ENCODE measurements at places on chromosomes 12 and 14.
A peak's percentile ranks its signal among the peaks of the same experiment; 100 is the strongest.

- no peak for DNase-seq
Measured at GRCh38 chr12:68374307-68374982, 42.3 kb upstream of the MDM1 start.

DNA sequence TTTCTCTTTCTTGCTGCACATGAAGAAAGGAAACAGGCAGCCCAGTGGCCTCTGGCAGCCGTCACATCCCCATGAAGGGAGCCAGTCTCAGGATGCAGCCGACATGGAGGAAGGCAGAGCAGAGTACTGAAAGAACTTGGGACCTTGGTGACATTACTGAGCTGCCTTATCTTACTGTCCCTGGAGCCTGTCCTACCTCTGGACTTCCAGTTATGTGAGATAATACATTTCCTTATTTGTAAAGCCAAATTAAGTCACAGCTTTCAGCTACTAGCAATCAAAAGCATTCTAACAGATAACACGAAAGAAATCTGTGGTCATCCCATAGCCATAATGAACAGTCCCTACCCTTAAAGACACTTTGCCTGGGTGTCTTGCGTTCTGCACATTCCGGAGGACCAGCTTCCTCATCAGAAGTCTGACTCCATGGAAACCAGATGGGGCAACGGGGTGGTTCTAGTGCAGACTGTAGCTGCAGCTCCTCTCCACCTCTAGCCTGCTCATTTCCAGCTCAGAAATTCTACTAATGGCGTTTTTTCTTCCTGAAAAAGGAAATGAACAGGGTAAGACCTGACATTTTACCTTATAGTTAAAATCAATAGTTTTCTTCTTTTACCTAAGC is 7.8 kb upstream of the EGLN3 start:
- DNase-seq: peak; percentile 38

DNA sequence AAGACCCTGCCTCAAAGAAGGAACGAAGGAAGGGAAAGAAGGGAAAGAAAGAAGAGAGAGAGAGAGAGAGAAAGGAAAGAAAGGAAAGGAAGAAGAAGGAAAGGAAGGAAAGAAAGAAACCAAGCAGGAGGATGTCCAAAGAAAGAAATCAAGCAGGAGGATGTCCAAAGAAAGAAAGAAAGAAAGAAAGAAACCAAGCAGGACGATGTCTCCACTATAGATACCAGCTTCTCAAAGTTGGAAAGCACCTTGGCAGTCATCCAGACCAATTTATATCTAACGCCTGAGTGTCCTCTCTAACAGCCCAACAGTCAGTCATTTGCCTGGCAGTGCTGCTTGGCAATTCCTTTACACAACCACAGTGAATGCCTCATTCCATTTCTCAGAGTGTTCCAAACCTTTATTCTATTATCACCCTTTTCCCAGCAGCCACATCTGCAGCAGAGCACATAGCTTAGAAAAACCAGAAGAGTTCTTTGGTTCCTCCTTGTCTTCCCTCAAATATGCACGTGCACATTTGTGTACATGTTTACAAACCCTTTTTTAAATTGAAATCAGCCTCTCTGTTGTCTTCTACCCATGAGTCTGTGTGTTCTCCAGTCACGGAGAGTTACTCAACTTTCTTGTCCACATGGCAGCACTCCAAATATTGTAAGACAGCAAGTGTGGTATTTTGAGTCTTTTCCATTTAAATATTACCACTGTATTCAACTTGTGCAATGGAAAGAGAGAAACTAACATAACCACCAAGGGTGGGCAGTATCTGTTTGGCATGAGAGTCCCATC is 138.4 kb downstream of the STXBP6 start:
- DNase-seq: peak; percentile 94

GRCh38 chr12:112126000-112126438 is 659 bp downstream of the TRAFD1 start:
- peak; percentile 32 for DNase-seq

DNA sequence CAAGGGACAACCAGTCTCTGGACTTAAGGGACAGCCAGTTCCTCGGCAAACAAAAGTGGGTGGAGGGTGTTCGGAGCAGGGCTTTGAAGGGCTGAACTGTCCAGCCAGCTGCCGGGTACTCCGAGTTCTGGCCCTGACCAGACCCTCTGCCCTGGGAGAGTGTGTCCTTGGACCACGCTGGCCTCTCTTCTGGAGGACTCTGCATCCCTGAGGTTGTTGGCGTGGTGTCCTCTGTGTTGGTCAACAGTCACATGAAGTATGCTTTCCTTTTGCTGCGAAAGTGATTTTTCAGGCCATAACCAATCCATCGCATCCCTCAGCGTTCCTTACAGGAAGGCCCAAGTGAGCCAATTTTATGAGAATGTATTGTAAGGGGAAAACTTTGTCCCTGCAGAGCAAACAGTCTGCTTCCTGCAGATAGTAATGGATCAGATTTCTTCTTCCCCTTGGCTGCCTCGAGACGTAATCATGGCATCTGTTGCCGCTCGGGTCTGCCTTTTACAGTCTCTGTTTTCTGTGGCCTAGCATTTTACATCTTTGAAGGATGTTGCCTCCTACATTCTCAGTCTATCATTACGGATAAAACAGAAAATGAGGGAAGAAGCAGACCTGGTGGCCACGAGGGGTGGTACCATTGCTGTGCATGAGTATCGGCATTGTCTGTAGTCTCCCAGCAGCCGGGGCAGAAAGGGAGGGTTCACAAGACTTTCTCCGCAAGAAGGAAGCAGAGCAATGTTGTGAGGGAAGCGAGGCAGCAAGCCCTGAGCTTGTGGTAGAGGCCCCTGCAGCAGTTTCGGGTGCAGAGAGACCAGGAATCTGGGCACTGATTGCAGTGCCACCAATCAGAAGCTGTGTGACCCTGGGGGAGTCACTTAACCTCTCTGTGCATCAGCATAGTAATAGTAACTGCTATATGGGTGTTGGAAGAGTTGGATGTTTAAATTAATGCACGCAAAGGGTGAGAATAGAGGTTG is 47.4 kb downstream of the SMIM41 start:
- DNase-seq: no peak

- no peak for DNase-seq
Measured at GRCh38 chr12:31465002-31465401, 125.9 kb downstream of the DENND5B start.

- DNase-seq: no peak
Measured at GRCh38 chr14:51008446-51008845, 64.2 kb upstream of the PYGL start.

- no peak for DNase-seq
Measured at GRCh38 chr12:115817389-115817788, 460.1 kb downstream of the MED13L start.

DNA sequence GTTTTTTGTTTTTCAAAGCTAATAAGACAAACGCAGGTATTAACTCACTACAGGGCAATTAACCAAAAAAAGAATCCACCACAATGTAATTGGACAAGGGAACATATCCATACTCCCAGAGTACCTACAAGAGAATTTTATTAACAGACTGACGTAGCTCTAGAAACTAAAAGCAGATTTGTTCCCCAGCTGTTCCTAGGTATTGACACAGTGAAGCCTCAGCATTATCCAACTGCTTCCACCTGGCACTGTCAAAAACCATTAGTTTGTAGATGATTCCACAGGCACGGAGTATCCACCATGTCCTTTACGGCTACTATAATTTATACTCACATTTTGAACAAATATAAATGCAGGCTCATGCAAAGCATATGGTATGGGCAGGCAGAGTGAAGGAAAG is 22.3 kb downstream of the PPM1H start:
- no peak for DNase-seq

DNA sequence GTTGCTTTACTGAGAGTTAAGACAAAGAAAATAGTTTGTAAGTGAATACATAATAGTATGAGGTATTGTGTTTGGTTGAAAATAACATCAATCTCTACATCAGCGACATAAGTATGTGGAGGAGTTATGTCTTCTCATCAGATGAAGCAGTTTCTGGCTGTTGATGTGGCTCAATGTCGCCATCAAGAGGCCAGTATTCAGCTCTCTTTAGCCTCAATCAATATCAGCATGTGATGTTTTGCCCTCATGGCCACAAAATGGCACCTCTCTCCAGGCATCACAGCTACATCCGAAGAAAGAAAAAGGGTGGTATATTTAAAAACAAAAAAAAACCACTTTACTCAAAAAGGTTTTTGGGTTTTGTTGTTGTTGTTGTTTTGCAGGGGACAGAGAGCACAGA is 302.3 kb upstream of the TMEM132C start:
- DNase-seq: peak; percentile 50

DNA sequence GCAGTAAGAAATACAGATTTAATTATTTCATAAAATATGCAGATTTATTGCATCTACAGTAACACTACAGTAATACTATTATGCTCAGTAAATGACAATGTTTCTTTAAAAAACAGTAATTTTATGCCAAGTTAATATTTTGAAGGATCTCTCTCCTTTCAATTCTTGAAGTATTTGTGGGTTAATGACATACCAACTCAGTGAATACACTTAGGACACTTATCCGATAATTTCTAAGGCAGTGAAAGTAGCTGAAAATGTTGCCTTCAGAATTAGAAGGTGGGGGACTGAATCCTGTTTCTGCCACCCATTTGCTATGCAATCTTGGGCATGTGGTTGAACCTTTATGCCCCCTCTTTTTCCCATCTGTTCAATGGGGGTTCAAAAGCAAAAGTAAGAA is 24.8 kb upstream of the IFNG-AS1 start:
- no peak for DNase-seq

DNA sequence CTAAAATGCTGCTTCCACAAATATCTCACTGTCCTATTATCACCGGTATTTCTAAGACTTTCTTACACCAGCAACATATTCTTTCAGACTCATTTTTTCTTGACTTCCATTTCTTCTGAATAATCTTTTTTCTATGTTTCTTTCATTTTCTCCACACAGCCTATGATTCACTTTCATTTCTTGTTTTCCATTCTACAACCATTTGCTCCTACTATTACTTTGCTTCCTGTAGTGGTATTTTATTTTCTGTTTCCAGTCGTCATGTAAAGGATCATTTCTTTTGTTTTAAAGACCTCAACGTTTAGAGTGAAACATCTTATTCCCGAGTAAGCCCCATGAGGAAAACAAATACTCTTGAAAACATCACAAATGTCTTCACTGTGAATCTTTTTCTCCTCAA is 182.2 kb upstream of the MDGA2 start:
- DNase-seq: no peak

GRCh38 chr14:79137045-79137430 is 966.9 kb downstream of the NRXN3 start:
- no peak for DNase-seq

DNA sequence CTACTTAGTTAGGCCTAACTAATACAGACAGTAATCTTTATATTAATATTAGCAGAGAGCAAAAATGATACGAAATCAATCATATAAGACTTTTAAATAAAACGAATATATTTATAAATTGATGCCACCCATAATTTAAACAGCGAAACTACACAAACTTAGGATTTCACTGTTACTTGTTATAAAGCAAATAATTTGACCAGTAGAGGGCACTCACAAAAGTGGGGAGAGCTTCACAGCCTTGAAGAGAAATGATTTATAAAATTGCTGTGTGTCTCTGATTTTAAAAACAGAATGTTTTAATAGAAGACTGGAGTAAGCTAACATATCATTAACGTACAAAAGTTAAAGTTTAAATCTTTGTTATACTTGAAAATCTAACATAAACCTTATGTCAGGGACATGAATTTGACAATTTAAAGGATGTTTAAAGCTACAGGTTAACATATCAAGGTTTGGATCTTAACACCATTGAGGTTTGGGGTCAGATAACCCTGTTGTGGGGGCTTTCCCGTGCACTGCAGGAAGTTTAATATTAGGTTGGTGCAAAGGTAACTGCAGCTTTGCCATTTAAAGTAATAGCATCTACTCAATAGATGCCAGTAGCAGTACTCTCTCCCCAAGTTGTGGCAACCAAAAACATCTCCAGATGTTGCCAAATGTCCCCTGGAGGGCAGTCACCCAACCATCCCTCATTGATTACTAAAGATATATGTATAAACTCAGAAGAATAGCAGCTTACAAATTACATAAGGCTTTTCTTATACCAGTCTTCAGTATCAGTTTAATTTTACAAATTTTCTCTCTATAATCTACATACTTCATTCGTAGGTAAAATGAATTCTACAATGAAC is 9.3 kb downstream of the KRAS start:
- DNase-seq: peak; percentile 81

- no peak for DNase-seq
Measured at GRCh38 chr14:35020713-35021112, 25.4 kb upstream of the FAM177A1 start.

DNA sequence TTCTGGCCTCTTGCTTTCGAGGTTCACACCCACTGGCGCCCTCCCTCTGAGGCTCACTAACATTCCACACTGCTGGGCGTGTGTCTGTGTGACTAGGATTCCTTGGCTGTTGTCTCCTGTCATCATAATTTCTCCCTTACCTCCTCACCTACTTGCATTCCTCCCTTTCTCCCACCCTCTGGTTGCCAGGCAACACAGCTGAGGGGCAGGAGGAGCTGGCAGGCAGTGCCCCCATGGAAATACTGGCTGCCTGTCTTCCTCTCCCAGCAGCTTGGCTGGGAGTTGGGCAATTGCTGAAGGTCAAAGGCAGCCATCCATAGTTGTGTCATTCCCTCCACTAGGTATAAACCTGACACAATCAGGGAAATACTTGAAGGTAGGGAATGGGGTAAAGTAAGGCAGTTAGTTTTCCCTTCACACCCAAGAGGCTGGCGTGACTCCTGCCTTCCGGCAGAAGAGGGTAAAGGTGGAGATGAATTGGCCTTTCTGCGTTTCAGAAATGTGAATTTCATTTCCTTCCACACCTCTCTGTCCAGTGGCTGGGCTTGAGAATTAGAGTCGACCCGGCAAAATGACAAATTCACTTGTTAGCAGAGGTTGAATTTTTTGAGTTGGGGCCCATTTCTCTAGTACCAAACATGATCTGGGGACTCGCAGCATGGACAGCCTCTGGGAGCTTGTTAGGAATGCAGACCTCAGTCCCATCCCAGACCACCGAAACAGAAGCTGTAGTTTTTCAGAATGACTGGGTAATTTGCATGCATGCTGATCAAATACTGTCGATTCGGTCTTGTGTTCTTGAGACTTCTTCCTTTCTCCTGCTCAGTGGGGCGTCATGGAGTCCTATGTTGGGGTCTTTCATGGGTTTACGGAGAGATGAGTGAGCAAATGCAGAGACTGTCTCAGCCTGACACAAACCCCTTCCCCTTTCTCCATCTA is 24.3 kb upstream of the EMP1 start:
- no peak for DNase-seq

- DNase-seq: no peak
Measured at GRCh38 chr12:46524778-46525177, 152.2 kb upstream of the SLC38A2 start.

DNA sequence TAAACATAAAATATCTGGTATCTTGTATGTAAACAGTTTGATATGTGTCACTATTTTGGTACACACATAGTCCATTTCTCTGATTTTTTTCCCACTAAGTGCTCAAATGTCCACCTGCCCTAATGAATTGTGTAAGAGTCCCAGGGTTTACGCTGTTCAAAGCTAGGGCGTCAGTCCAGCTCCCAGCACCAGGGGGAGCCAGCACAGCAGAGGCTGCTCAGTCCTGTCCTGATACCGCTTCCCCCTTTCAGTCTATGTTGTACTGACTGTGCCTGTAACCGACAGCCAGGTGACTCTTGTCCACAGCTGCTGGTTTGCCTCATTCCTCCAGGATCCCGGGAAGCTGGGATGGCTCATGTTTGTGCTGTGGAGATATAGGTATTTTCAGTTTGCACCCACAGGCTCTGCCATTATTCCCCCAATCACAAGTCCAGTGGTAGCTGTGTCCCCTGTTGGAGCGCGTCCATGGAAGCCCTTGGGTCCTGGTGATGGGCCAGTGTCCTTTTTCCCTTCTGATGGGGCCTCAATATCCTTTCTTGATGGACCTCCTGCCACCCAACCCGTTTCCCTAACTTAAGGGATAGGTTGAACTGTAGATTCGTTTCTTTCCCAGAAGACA is 242.0 kb downstream of the NEDD1 start:
- DNase-seq: peak; percentile 76

- peak; percentile 12 for DNase-seq
Measured at GRCh38 chr14:94636744-94637412, 24.7 kb downstream of the SERPINA3 start.

Measured in hematopoietic multipotent progenitor cell treated with erythropoietin and hydrocortisone succinate and interleukin-3 and kit ligand, for 6 days (in vitro differentiated cells).